ENCODE measurements at places on chromosomes 4 and X.

- no peak for DNase-seq
Measured at GRCh38 chr4:143358419-143358818, 21.7 kb downstream of the GAB1 start.

- no peak for DNase-seq
Measured at GRCh38 chr4:155197757-155198156, 10.7 kb upstream of the NPY2R start.

GRCh38 chrX:19195243-19195610 lies 73.0 kb upstream of the ADGRG2 start:
- peak; percentile 20 for DNase-seq

GRCh38 chr4:138972956-138973801 lies 42.4 kb upstream of the NOCT start:
- DNase-seq = no peak

DNA sequence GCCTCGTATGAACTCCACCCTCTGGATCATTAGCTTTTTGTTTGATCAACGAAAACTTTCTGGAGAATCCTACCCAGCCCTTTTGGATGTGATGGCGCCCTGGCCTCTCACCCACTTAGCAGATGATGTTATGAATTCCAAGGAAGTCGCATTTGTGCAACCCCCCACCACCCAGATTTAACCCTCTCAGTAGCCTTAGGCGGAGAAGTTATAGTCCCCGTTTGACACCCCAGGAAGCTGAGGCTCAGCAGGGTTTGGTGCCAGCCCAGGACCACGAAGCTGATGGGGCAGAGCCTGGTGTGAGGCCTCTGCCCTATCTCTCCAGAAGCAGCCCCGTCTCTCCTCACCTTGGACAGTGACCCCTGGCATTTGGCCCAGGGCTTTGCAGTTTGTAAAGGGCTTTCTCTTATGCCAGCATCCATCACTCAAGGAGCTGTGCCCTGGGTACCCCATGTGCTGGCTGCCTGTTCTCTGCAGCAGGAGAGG lies 1.0 kb downstream of the WFS1 start:
- no peak for DNase-seq

GRCh38 chr4:185797018-185797417 lies 15.0 kb downstream of the SORBS2 start:
- no peak for DNase-seq

DNA sequence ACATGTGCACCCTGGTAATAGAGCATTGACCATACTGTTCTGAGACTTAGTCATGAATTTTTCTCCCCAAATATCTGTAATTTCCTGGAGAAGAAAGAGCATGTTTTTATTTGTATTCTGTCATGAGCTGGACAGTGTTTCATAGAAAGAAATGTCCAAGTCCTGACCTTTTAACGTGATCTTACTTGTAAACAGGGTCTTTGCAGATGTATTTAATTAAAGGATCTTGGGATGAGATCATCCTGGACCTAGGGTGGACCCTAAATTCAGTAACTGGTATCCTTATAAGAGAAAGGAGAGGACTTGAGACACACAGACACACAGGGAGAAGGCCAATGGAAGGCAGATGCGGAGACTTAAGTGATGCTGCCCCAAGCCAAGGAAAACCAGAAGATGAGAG lies 3.6 kb downstream of the ADGRA3 start:
- DNase-seq = no peak

DNA sequence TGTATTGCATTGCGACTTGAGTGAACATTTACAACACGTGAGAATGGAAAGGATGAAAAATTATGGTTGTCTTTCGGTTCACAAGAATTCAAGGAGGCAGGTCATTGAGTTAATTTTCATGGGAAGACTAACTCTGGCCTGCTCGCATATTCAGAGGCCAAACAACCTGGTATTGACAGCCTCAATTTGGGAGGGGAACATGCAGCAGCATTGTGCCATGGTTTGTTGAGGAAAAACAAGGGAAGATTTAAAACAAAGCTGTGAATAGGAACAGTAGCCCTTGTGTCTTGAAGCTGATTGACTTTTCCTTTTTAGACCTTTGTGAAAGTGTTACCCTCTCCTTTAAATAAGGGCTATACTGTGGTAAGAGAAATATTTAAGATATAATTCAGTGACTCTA lies 31.9 kb downstream of the FAT4 start:
- DNase-seq = no peak

GRCh38 chr4:81781799-81782198 lies 310.1 kb upstream of the RASGEF1B start:
- no peak for DNase-seq

DNA sequence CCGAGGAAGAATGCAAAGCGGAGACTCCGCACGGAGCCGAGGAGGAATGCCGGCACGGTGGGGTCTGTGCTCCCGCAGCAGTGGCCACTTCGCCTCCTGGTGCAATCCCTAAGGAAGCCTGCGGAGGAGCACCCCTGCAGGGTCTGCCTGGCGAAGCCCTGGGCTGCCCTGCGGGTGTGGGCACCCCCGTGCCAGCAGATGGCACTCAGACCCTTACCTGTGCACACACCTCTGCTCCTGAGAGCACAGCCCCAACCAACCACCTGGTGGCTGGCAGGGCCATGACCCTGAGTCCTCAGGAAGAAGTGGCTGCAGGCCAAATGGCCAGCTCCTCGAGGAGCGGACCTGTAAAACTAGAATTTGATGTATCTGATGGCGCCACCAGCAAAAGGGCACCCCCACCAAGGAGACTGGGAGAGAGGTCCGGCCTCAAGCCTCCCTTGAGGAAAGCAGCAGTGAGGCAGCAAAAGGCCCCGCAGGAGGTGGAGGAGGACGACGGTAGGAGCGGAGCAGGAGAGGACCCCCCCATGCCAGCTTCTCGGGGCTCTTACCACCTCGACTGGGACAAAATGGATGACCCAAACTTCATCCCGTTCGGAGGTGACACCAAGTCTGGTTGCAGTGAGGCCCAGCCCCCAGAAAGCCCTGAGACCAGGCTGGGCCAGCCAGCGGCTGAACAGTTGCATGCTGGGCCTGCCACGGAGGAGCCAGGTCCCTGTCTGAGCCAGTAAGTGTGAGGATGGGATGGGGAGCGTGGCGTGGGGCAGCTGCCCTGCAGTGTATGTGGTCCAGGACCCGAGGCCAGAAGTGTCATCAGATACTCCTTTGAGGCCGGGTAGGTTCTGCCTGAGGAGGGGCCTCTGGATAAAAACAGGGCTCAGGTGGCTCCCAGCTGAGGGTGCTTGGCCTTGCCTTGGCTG lies 7.0 kb downstream of the TACC3 start:
- DNase-seq = peak; percentile 63

- DNase-seq = no peak
Measured at GRCh38 chrX:95675794-95676193, 1008.8 kb upstream of the DIAPH2 start.

DNA sequence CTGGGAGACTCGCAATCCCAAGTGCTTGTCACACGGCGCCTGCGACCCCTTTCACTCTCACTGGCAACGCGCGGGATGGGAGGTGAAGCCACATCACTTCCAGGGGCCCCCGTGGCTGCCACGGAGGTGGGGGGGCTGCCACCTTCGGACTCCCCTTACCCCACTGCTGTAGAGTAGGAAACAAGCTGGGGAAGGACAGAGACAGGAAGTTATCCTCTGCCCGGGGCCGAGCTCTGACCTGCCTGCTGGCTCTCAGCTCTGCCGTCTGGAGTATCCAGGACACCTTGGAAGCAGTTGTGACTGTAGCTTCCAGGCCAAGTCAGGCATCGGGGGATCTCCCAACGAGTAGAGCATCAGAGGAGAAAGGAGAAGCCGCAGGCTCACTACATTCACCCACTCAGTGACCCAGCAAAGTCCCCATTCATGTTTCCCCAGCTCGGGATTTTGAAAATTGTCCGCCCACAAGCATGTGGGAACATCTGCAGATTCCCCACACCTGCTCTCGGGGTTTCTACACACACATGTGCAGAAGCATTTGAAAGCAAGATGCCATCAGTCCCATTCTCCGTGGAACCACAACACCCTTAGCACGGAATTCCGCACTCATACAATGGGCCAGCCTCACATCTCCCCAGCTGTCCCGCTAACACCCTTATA lies 10.8 kb downstream of the PDZD4 start:
- DNase-seq = no peak

DNA sequence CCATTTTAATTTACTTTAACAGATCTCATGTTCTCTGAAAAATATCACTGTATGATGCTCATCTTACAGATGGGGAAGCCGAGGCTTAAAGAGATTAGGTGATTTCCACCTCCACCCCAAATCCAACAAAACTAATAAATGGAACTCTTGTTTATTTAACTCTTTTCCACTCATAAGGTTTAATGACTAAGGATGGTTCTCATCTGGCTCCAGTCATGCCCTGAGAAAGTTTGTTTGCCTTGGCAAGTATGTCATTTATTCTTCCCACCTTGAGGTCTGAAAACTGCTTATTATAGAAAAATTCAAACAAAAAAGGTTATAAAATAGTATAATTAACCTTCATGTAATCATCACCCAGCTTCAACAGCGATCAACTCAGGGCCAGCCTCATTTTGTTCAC lies 56.3 kb downstream of the PPEF2 start:
- no peak for DNase-seq

DNA sequence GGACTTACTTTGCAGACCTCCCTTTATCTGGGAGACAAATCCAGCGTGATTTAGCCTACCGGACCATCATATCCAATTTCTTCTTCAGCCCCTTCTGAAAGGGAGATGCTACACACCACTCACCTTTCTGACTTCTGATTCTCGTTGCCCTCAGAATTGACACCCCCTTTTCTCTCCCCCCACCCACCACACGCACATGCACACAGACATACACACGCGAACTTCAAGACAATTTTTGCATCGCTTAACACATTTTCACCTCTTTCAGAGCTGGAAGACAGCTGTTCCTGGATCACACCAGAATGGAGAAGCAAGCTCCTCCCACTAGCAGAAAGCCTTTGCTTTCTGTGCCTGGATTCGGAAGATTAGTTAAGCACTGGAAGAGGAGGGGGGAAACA lies 1.0 kb upstream of the SNCA start:
- no peak for DNase-seq

DNA sequence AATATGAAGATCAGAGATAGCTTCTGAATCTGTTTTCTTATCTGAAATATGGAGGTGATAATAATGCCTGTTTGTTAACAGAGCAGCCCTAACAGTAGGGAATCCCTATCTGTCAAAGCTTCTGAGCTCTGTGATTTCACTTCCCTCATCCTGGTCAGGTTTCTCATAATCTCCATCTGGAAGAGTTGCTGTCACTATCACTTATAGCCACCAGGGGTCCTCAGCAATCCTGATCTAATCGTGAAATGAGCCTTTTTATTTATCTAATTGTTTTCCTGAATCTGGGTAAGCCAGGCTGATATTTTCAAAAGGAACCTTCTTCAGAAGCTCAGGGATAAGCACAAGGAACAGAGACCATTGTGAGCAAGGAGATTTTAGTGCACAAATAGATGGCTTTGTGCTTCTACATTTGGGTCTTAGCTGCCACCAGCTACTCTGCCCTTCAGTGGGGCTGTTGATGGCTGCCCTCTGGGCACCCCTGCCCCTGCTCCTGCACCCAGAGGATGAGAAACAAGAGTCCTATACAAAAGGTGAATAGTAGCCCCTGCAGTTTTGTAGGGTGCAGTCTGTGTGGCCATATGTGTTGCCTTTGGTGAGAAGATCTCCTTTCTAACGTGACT lies 196.4 kb upstream of the RADX start:
- peak; percentile 22 for DNase-seq

- no peak for DNase-seq
Measured at GRCh38 chr4:22672519-22672918, 20.2 kb upstream of the GBA3 start.

DNA sequence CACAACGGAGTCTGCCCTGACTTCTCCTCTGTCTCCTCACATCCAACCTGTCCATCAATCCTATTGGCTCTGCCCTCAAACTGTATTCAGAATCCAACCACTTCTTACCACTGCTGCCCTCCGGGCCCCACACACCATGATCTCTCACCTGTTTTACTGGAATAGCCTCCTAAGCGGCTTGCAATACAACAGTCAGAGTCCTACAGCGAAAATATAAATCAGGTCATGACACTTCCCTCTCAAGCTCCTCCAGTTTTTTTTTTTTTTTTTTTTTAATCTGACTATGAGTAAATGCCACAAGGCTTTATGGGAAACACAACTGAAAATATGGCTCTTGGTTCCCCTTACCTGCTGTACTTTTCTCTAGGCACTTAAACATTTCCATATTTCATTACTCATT lies 42.8 kb downstream of the SHISA3 start:
- DNase-seq = no peak
